Stimulated activated CD8-positive, alpha-beta memory T cell treated with anti-CD3 and anti-CD28 coated beads, Interleukin-2, amount 100 ng/mL, for 1 hour (primary cell): ENCODE measurements at places on chromosomes 4 and X.

DNA sequence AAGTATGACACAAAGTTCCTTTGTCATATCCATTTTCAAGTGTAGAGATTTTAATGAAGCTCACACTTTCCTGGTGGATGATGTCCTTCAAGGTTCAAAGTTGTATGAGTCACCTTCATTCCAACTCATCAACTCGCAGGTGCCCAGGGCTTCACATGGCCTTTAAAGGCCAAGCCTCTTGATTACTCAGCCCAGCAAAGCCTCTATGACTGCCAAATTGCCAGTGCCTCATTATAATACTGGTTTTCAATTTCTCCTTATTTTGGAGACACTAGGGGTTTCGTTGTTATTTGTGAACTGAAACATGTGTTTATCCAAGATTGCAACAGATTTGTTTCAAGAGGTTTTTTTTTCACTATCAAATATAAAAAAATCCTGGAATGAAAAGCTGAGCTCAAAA, 45.9 kb upstream of the PPP3CA start:
- no peak for DNase-seq

DNA sequence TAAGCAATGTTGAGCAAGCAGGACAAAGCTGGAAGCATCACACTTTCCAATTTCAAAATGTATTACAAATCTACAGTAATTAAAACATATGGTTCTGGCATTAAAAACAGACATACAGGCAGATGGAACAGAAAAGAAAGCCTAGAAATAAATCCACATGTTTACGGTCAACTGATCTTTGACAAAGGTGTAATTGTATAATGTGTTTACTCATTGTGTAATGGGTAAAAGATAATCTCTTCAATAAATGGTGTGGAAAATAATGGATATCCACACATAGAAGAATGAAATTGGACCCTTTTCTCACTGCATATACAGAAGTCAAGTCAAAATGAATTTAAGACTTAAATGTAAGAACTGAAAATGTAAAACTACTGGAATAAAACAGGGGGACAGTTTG, 394.2 kb downstream of the ANKRD50 start:
- no peak for DNase-seq

GRCh38 chrX:10133980-10134676, 22.6 kb upstream of the CLCN4 start:
- no peak for DNase-seq

DNA sequence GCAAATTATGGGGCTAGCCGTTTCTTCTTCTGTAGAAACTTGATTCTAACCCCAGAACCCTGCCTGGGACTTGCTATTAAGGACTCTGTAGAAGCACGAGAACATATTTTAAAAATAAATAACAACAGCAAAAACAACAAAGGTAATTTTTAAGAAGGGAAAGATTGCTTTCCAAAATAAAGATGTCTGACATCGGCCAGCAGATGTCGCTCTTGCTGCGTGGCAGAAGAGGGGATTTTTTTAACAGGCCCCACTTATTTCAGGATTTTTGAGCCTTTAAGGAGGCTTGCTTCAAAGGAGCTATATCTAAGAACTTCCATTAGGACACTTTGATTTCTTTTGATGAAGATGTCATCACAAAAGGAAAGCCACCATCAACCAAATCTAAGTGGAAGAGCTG, 62.8 kb upstream of the EGFL6 start:
- DNase-seq: peak; percentile 32

- no peak for DNase-seq
Observed at GRCh38 chr4:102843273-102843672, 15.9 kb upstream of the UBE2D3 start.

- DNase-seq: no peak
Observed at GRCh38 chr4:163217505-163217904, 50.8 kb upstream of the NAF1 start.

DNA sequence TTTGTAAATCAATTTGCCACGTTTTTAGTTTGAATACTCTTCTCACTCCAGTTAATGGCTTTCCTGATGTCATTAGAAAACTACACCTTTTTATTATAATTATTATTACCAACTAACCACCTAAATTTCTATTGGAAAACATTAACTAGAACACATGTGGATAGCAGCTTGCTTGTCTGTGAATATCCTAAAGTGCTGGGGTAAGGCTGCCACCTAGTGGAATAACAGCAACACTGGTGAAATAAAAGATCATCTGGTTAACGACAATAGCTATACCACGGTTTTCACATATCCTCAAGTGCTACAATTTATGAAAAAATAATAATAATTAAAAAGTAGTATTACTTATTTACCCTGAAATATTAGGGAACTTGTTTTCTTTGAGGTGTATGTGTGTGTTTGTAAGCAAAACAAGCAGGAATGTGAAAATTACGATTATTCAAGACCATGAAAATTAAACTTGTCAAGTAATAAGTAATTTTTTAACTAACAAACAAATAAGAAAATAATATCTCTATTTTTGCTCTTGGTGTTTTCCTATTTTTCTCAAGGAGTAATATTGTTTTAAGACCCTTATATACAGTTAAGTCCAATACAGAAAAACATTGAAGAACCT, 130.1 kb upstream of the TECRL start:
- no peak for DNase-seq
